SHP77 (cell line): ENCODE measurements at places on chromosomes 1 and 21.
A peak's percentile ranks its signal among the peaks of the same experiment; 100 is the strongest.

DNA sequence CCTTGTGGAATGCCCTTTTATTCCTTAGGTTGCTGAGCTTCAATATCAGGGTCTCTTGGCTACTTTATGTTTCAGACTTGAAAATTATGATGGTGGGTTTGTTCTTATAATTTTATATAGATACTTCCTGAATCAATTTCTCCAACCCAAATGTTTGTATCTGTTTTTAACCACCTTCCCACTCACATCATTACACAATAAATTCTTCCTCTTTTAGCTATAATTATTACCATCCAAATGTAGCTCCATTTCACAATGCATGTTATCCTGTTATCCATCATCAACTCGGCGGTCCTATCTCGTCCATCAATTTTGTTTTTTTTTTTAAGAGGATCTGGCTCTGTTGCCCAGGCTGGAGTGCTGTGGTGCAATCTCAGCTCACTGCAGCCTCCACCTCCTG, 357.6 kb upstream of the ZP4 start:
- no peak for DNase-seq

- peak; percentile 14 for DNase-seq
These were observed 41.5 kb downstream of the LHX9 start for GRCh38 chr1:197958438-197959305.

DNA sequence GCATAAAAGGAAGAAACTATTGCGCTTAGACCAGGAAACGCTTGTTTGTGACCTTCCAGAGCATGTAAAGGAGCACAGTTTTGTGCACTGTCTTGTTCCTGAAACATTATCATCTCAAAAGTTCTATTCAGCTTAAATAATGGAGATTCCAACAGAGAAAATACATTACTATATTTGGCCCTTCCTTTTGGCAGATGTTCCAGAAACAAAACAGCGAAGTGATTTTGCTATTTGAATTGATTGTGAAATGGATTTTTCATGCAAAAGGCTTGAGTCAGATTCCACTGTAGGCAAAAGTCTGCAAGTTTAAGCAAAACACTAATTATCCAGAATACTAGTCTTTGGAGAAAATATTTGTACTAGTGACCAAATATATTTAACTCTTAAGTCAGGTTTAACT, 80.3 kb upstream of the PTBP2 start:
- no peak for DNase-seq

- no peak for DNase-seq
These were observed 15.3 kb upstream of the PLA2G4A start for GRCh38 chr1:186813420-186813819.

GRCh38 chr1:232938926-232939325, 11.5 kb upstream of the NTPCR start:
- DNase-seq: no peak

DNA sequence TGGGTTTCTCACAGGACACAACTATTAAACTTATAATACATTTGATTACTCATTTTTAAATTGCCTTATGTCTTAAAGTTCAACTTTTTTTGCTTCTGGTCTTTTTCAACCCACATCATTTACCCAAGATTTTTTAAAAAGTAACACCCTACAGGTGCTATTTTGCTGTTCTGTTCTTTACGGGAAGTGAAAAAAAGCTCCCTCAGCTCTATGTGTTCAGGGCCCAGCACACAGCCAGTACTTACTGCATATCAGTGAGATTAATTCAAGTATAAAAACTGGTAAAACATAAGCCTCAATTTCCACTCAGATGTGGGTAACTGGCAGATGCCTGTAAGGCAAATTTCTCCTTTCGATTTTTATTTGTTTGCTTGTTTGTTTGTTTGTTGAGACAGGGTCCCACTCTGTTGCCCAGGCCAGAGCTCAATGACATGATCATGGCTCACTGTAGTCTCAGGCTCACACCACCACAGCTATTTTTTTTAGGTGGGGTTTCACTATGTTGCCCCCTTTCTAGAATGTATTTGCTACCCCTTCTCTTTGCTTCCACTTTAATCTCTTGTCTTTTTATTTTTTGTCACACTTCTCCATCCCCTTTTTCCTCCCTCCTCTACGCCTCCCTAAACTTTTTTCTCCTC, 20.3 kb downstream of the RNASEL start:
- no peak for DNase-seq

DNA sequence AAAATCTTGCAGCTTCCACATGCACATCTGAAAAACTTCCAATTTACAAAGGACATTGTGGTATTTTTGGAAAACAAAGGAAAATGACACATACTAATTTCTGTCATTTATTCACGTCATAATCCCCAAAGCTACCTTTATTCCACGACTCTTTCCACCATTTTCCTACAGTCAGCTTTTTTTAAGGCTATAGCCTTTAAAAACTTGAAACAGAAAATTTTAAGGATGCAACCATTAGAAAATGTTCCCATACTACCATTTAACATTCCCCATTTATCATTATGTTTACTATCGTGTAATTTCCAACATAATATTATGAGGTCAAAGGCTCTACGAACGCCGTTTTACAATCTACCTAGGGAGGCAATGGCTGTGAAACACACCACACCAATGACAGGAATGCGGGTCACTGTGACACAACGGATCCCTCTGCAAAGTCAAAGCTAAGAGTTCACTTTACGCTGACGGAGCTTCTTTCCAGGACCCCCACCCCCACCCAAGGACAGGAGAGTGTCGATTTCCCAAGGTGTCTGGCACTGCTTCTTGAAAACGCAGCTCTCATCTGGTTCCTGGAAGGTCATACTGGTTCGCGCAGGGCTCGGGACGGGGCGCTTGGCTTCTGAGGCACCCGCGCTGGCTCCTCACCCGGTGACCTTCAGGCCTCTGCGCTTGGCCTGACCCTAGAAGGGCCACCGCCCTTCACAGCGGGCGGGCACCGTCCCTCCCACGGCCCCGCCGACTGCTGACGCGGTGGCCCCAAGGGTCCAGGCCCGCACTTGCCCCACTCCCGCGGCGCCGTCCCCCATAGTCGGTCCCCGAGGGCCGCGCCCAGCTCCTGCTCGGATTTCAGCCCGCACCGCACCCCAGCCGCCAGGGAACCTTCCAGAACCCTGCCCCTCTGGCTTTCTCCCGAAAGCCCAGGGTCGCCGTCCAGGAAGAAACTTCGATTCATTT, 50.5 kb upstream of the ATF3 start:
- no peak for DNase-seq

DNA sequence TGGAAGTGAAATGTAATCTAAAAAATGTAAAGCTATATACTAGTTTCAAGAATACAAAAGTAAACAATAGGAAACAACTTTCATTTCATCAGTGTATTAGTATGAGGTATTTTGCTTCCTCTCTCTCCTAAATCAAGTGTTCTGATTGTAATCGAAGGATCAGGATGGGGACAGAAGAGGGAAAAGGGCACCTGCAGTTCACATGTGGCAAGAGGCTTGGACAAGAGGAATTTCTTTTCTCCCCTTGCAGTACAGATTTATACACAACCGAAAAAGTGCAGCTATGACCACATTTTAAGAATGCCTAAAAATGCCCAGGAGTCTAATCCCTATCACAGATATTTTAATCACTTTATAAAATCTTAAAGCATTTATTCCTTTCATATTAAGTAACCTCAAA, 63.7 kb downstream of the NRIP1 start:
- DNase-seq: no peak

DNA sequence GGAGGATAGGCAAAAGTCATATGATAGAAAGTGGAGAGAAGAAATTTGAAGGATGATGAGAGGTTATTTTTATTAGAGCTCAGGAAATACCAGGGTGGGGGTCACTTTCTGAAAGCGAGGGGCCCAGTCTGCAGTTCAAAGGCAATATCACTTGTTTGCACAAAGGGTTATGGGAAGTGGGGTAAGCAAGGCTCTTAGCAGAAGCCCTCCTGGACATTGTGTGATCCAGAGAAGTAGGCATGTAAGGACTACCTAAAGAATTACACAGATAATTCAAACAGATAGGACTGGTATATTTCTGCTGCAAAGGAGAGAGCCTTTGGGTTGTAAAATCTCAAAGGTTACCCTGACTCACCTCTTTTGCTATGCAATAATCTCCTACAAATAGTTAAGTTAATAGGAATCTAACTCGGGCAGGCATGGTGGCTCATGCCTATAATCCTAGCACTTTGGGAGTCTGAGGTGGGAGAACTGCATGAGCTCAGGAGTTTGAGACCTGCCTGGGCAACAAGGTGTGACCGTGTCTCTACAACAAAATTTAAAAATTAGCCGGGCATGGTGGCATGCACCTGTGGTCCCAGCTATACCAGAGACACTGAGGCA, 25.2 kb upstream of the PRRC2C start:
- DNase-seq: no peak

DNA sequence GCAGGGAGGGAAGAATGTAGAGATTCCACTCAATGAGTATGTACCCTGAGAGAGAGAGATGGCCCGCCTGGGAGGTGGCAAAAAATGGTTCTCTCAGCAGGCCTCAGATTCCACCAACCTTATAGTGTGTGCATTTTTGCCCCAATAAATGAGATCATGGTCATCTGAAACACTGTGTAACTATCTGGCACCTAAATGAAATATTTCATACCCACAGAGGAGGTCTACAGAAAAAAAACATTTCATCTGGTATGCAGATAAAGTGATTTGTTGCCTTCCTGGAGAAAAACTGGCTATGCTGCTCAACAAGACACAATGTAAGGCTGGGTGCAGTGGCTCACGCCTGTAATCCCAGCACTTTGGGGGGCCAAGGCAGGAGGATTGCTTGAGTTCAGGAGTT, 4.9 kb downstream of the TMCO2 start:
- DNase-seq: no peak

DNA sequence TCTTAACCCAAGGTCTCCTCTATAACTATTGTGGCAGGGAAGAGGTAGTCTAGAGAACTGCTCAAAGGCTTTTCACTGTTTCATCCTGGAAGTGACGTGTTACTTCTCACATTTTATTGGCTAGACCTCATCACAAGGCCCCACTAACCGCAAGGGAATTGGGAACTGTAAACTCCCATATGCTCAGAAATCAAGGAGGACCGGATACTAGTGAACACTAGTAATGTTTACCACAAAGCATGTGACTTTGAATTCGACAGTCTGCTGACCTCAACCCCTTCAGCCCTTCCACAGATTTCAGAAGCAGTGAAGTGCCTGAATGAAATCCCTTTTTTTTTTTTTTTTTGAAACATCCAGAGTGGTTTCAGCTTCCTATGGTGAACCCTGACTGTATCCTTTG, 3.4 kb upstream of the EEIG2 start:
- no peak for DNase-seq

GRCh38 chr1:234515821-234516241, 36.9 kb upstream of the TARBP1 start:
- no peak for DNase-seq

- DNase-seq: no peak
These were observed 438.9 kb upstream of the ZP4 start for GRCh38 chr1:238329671-238330070.

DNA sequence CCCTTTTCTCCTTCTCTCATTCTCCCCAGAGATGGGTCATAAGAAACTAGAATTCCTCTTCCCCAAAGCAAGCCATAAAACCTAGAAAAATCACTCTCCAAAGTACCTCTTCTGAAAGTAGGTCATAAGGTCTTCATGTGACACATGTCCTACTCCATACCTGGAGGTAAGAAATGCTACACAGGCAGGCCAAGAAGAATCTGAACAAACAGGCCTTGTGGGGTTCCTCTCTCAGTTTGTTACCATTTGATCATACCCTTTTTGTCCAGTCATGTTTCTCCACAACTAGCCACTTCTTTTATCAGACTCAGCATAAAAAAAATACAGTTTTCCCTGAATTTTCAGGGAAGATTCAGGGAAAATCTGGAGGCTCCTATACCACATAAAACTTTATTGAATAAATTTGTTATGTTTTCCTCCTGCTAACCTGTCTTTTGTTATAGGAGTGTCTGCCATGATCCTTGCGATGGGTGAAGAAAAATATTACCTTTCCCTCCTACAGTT, 134.4 kb upstream of the LMO4 start:
- no peak for DNase-seq

GRCh38 chr1:228264090-228264829, 56.4 kb downstream of the OBSCN start:
- no peak for DNase-seq

DNA sequence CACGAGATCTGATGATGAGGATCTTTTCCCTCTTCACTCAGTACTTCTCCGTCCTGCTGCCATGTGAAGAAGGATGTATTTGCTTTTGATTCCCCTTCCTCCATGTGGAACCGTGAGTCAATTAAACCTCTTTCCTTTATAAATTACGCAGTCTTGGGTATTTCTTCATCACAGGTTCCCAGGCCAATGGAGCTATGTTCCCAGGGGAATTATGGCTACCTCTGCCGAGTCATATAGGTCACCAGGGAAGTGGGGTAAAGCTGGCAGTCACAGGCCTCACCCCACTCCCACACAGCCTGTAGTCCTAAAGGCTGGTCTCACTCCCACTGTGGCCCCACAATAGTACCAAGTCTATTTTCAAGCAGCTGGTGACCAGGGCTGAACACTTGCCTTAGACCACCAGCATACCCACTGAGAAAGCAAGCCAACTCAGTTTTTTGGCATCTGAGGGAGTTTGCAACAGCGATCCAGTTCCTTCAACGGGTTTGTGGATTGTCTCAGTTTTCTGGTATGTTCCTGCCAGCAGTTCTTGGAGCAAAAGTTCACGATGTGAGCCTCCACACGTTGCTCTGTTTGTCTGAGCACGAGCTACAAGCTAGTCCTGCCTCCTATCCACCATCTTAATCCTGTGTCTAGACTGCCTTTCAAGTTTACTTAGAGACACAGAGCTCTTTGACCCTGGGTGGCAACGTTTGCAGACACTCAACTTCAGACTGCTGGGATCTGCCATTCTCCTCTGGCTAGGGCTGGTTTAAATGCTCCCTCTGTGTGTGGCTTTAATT, 104.5 kb downstream of the CENPF start:
- no peak for DNase-seq

DNA sequence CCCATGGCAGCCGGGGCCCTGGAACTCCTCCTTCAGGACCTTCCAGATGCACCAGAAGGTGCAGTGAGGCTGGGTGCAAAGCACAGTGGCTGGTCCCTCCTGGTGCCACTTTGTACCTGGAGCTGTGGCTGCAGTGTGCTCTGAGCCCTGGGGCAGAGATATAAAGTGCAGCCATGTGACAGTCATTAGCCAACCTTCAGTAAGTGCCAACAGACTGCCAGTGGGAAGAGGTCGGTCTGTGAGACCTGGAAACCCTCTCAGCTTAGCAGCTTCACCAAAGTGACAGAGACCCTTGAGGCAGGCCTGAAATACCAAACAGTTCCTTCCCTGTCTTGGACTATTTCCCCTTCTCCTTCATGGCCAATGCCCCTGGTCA, 26.7 kb upstream of the NGF start:
- DNase-seq: no peak
